Caco-2 (cell line): ENCODE measurements at places on chromosomes 7 and 10.

- no peak for DNase-seq
These were observed 148.7 kb upstream of the MKI67 start for GRCh38 chr10:128274938-128275337.

GRCh38 chr7:93242106-93242505, 9.9 kb downstream of the VPS50 start:
- no peak for DNase-seq

DNA sequence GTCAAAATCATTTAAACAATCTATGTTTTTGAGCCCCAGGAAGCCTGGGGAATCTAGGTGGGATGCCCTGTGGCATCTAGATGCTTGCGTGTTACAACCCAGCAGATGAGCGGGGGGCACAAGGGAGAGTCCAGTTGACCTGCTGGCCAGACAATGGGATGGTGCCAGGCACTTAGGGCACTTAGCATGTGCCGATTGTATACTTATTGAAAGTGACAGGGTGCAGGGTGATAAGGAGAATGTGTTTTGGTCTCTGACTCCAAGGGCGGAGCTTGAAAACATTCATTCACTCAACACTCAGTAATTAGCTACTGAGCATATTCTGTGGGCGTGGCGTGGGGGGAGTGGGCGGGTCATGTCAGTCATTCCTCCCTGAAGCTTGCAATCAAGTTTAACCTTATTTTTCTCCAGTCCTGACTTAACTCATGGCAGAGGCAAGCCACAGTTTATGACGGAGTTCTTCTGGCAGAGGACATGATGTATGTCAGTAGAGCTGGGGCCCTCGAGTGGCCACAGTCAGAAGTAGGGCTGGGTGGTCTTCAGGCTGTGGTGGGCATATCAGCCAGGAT, 115.1 kb downstream of the PRKCQ start:
- no peak for DNase-seq

DNA sequence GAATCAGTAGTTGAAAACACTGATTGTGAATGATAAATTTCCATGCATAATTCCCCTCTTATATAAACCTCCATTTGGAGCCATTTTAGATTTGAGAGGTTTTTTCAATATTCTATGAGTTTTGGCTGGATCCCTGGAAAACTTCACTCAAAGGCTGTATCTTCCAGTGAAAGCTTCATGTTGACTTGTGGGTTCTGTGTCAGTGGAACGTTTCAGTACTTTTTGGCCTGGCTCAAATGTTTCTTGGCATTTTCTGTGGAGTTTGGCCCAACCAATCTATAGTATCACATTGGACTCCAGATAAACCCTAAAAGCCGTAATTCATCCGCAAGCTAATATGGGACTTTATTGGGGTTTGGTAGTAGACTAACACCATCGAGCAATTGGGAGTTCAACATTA, 172.6 kb upstream of the PRPS1L1 start:
- DNase-seq: no peak

DNA sequence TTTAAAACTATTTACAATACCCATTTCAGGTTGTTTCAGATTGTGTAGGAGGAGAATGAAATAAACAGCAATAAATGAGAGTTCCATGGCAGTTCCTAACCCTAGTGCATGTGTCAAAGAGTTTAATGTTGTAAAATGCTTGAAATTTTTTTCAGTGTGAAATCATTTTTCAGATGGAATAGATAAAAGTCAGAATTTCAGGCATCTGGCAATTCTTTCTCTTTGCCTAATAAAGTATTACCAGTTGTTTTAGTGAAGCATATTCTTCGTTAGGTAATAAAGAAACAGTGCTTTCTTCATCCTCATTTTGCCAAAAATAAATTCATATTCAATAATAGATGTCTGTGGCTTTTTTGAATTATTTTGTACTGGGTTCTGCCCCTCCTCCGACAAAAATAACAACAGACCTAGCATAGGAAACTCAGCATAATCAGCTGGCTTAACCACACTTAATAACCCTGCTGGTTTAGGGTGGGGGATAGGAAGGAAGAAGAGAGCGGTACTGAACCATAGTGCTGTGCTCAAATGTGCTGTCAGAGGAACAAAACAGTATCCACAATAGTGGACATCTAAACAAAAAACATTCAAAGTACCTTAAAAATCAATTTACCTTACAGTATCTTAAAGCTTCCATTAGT, 39.1 kb downstream of the MINDY3 start:
- no peak for DNase-seq

DNA sequence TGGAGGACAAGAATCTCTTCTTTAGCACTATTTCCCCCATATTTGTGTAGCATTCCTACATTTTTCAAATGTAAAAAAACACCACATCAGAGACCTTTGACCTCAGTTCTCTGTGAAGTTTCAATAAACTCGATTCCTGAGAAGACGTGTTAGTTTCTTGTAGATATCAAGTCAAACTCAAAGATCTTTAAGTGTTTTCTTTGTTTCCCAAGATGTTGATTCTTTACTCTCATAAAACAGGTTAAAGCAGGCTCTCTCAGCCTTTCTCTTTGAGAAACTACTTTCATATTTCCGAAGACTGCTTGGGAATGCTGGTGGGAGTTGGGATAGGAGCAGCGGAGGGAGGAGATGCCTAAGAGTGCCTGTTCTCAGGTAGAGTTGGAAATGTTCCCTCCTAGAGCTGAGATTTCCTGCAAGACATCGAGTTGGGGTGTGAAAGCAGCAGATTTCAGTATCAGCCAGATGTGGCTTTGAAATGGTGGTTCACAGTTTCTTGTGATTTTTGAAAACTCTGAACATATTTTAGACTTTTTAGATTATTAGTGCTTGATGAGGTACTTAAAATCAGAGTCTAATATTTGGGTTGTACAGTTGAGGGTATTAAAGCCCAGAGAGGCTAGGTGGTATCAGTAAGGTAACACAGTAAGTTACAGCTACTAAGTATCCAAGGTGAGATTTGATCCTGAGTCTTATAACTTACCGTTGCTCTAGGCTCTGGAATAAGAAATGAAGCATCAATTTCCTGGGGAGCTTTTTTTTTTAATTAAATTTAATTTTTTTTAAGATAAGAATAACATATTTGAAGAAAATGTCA, 13.9 kb downstream of the ADK start:
- peak; percentile 56 for DNase-seq
